Stimulated activated CD4-positive, alpha-beta T cell treated with anti-CD3 and anti-CD28 coated beads, Interleukin-12 subunit alpha, Interleukin-12 subunit beta, amount 100 ng/mL, for 4 hours (primary cell): ENCODE measurements at places on chromosomes 1 and 21.
A peak's percentile ranks its signal among the peaks of the same experiment; 100 is the strongest.

DNA sequence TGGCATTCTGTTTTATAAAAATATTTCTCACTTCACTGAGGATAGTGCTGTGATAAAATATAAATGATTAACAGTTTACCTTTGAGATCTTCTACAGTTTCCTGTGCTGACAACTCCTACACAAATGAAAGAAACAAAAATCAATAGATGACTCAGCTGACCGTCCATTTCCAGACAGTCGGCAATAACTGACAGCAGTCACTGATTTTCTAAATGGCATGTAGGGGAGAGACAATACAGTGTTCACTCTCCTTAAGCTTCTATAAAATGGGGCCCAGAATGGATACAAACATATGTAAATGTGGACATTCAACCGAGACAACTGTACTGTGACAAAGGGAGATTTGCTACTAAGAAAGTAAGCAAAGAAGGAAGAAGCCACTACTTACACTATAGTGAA, 34.3 kb downstream of the PCNX2 start:
- no peak for DNase-seq

GRCh38 chr1:204915861-204916495, 45.3 kb downstream of the NFASC start:
- DNase-seq, result no peak

GRCh38 chr1:223831755-223832636, 13.8 kb downstream of the TP53BP2 start:
- DNase-seq, result no peak

GRCh38 chr1:215900684-215901083, 333.6 kb downstream of the KCTD3 start:
- DNase-seq, result no peak

DNA sequence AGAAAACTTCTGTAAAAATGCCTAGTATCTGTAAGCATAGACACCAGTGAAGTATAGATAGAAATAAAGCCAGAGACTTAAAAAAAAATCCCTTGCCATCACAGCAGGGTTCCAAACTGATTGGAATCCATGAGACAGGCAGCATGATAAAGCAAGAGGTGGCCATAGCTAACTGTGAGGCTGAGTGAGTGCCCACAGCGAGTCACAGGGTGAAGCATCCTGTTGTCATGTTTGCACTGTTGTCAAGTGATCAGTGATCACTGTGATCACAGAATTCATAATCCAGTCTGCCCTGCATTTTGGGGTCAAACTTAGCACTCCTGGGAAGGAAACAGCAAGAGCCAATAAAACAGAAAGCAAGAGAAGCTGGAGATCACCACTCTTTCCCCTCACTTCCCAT, 33.3 kb downstream of the LRRC8B start:
- no peak for DNase-seq

DNA sequence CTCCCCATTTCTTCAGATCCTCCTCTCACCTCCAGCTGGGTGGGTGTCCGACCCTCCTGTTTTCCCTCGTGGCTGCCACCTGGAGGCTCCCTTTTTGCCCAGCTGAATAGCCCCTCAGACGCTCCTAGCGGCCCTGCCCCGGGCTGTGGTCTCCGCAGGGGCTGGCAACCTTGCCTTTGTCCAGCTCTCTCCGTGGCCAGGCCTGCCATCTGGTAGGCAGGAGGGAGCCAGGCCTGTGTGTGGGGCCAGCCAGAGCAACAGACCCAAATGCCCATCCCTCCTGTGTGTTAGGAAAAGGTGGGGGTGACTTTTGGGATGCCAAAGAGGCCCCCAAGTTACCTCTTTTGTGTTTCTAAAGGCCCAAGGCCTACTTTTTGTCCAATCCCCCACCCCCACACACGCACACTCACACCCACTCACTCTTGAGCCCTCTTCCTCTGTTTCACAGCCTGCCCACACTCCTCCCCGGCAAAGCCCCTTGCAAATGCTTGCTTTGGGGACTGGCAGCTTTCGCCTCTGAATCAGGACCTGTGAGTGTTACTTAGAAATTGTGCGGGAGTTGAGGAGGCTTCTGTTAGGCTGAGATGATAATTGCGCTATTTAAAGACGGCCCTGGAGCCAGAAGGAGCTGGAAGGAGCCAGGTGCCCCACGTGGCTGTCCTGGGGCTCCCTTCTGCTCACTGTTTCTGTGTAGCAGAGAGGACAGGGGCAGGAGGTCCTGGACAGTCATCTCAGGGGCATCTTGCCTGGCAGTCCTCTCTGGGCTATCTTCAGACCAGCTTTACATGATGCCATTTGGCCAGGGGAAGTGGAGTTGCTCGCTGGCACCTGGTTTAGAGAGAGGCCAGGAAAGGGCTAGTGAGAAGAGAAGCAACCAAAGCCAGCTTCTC, 9.1 kb downstream of the PPFIA4 start:
- DNase-seq, result no peak

DNA sequence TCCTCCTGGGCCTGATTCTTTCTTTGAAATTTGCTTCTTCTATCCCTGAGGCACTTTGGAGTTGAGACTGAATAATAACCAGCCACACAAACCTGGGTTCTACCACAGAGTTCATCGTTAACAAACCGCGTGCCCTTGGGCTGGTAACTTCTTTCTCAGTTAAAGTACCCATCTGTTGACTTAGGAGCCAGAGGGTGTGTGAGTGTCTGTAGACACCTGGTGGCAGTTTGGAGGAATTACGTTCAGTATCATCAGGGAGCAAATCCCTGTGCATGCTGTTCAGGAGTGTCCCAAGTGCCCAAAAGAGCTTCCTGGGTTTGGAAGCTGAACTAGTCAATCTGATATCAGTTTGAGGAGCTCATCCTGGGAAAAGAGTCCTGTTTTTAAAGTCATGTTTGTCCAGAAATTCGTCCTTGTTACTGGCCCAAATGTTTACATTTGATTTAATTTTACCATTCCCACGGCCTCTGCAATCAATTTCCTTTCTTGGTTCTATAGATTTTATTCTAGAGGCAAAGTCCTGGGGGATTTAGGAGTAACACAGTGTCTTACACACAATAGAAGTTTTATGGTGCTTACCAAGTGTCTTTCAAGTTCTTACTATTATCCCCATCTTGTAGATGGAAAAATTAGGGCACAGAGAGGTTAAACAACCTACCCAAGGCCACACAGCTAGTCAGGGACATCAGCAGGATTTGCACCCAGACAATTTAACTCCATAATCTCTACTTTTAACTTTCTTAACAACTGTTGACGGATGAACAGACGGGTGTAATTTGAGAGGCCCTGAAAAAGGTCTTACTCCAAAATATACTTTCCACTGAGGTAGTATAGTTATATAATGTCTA, 26.7 kb upstream of the RPTN start:
- peak; percentile 11 for DNase-seq

DNA sequence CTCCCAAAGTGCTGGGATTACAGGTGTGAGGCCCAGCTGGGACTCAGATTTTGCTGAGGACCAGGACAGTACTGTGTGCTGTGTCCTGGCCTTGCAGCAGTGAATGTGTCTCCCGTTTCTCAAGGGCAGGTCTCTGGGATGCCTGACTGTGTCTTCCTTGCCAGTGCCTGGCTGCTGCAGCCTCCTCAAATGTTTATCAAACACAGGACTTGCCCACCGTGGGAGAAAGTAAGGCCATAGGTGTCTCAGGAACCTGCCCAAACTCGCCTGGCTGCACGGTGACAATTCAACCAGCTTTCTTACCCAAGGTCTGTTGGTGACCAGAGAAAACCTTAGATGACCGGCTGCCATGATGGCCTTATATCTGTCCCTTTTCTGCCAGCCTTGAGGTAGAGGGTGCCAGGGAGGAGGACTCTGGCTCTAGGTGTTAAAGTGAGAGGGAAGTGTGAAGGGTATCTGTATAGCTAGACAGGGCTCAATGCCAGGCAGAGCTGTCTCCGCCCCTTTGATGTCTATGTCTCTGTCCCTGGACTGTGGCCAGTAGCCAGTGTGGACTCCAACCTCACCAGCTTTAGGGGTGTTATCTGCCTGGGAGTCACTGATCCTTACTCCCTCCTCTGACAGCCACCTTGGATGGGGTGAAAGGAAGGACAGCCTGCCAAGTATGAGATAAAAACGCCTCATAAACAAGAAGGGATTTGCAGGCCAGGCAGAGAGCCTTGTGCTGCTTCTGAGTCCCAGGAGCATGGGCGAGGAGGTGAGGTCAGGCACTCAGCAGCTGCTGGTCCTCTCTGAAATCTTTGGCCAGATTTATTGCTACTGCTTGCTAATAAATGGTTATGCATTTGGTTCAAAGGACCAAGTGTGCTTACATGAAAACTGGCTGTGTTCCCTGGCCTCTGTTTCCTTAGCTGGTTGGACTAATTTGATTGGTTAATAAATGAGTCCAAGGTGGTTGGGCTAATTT, 22.3 kb downstream of the IL6R start:
- no peak for DNase-seq

DNA sequence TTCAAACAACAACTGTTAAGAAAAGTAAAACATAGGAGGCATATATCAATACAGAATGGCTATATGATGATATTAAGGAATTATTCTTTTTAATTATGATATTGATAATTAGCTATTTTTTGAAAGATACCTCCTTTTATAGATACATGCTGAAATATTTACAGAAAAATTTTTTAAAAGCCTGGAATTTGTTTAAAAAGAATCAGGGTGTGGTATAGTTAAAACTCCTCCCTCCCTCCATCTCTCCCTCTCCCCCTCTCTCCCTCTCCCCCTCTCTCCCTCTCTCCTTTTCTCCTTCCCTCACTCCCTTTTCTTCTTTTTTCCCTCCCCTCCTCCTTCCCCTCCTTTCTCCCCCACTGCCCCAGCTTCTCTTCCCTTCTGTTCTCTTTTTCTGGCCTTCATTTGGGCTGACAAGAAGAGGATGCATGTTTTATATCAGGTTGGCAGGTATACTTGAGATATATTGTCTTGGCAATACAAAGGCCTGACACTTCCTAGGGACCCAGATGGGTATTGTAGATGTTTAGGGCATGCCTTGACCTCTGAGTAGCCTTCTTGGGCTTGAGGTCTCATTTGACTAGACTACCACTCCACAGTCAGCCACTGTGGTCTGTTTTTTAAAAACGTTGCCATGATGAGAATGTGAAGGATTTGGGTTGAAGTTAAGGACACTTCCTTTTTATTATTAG, 124.5 kb downstream of the FGGY start:
- no peak for DNase-seq

GRCh38 chr1:223156343-223156742, 13.3 kb upstream of the TLR5 start:
- no peak for DNase-seq

- DNase-seq, result no peak
Observed at GRCh38 chr1:223755992-223756775, 43.8 kb downstream of the CAPN2 start.

DNA sequence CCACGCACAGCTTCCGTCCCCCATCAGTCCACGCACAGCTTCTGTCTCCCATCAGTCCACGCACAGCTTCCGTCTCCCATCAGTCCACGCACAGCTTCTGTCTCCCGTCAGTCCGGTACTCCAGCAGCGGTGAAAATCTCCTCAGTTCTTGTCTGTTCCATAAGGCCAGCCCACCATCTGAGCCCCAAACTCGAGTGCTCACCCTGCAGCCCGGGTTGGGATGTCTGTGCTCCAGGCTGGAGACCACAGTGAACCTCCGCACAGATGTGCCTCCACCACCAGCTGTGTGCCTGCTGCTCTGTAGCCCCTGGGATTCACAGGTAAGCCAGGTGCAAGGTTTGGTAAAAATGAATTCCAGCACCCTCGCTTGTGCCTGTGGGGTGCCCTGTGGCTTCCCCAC, 258.6 kb downstream of the NPHP4 start:
- DNase-seq, result no peak

GRCh38 chr1:41752514-41753170, 166.1 kb downstream of the HIVEP3 start:
- no peak for DNase-seq

DNA sequence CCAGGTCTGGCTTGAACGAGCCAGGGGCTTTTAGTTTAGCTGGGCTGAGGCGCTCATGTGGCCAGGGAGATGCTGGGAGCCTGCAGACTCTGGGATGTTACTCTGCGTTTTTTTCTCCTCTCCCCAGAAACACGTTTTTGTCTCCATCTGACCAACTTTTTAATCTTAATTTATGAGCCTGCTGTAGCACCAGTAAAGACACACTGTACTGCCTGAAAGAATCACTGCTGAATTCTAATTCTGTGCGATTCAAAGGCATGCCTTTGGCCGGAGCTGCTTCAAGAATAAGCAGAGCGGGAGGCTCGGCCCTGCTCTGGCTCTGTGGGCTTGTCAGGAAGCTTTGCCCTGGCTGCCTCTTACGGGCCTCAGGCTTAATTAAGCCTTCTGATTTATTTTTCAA, 129.5 kb downstream of the CAMTA1 start:
- no peak for DNase-seq

DNA sequence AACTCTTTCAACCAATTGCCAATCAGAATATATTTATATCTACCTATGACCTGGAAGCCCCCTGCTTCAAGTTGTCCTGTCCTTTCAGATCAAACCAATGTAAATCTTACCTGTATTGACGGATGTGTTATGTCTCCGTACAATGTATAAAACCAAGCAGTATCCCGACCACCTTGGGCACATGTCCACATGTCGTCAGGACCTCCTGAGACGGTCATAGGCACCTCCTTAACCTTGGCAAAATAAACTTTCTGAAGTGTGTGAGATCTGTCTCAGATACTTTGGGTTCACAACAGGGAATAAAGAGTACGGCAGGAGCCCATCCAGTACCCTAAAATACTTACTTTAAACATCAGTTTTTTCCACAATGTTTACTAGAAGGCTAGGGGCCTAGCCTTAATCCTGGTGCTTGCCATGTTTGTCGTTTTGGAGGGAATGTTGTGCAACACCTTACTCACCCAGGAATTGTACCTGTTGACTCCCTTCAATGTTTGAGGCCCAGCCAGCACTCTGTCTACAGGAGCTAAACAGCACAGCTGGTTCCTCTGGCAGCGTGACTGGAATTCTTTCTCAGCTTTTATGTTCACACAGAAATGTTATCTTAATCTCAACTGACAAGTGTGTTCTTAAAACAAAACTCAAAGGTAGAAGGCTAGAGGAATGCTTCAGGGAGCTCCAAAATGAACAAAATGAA, 90.8 kb upstream of the USP25 start:
- no peak for DNase-seq

GRCh38 chr21:36470294-36470693, 9.6 kb downstream of the CLDN14 start:
- no peak for DNase-seq

DNA sequence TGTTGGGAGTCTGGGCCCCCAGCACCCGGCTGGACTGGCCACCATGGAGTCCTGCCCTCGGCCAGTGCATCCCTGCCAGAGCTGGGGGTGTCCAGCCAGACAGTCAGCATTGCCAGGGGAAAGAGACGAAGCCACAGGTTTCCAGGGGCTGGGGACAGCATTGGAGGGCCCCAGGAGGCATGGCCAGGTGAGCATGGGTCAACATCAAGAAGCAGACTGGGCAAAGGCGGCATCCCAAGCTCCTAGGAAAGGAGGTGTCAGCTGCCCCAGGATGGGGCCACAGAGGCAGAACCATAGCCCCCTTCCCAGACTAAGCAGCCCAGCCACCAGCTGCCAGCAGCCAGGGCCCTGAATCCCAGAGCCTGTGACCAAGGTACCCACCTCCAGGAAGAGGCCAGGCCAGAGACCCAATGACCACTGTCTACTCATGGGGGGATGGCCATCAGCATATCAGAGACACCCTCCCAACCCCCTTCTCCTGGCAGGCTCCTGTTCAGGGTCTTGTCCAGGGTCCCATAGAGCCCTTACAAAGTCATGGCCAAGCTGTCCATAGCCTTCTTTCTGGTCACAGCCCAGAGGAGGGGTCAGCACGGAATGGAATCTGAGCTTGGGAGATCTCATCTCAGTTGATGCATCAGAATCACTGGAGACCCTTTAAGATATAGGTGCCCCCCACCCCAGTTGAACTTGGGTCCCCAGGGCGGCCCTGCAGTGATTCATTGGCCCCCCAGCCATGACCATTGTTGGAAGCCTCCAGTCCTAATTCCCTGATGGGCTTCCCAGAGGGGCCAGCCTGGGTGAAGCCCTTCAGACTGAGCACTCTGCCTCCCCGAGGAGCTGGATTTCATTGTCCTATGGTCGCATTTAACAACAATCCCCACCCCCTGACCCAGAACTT, 32.5 kb downstream of the WNT3A start:
- DNase-seq, result no peak
